ENCODE measurements at places on chromosomes 2 and 18. TPM values are rescaled to one million over a fixed set of nuclear protein-coding genes. Genes with fewer than 3 reads are reported as not detected.

DNA sequence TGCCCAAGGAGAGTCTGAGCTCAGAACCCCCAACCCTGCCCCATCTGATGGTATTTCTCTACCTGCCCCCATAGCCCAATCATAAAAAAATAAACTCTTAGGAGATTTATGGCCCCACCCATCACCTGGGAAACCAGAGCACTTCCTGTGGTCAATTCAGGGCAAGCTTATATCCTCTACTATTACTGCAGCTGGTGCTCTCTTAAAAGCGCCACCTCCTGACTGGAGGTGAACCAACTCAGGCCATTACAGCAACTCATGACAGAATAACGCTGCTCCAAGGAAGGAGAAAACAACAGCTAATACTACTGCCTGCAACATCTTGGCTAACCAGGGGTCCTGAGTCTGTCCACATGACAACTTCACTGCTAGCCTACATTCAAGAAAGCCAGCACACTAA is 195.7 kb downstream of the MTCL1 start:
- no peak for DNase-seq

- DNase-seq: no peak
Measured at GRCh38 chr2:205686056-205686782, 3.9 kb downstream of the NRP2 start.

DNA sequence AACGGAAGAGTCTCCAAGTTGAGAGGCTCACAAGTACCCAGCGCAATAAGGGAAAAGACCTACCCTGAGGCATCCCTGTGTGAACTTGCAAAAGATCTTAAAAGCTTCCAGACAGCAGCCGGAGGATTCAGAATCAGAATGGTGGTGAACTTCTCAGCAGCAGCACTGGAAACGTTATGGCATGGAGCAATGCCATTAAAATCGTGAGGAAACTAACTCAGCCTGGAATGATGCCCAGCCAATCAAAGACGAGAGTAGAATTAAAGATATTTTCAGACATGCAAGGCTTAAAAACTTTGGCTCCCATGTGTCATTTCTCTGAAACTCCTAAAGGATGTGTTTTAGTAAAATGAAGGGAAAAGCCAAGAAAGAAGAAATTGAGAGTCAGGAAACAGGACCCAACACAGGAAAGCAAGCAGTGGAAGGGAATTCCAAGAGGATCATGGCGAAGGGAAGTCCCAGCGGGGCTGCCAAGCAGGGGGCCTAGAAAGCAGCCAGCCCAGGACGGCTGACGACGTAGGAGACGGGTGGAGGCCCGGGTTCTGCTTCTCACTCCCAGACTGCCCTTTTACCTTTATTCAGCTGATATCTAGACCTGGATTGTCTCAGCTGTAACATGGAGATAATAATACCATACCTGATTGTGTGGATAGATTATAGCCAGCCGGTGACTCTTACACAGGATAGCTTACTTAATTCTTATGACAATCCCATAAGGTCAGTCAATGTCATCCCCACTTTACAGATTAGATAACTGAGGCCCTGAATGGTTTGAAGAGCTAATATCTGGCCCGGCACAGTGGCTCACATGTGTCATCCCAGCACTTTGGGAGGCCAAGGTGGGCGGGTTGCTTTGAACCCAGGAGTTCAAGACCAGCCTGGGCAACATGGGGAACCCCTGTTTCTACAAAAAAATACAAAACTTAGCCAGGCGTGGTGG is 92.8 kb downstream of the ASAP2 start:
- no peak for DNase-seq

DNA sequence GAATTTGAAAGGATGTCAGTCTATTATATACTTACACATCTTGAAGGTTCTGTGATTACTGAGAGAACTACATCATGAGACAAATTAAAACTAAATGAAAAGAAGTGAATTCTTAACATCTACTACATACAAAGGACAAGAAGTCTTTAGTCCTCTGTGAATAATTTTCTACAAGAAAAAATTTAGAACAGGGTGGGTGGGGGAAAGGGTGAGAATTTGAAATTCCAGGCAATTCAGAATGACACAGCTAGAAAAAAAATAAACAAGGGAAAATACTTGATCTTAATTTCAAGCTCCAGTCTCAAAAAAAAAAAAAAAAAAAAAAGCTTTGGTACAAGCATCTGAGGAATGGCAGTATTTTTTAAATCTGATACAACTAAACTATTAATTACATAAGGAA is 15.5 kb downstream of the CUL3 start:
- no peak for DNase-seq

GRCh38 chr18:56067214-56067894 is 479.4 kb upstream of the TCF4 start:
- peak; percentile 61 for DNase-seq

DNA sequence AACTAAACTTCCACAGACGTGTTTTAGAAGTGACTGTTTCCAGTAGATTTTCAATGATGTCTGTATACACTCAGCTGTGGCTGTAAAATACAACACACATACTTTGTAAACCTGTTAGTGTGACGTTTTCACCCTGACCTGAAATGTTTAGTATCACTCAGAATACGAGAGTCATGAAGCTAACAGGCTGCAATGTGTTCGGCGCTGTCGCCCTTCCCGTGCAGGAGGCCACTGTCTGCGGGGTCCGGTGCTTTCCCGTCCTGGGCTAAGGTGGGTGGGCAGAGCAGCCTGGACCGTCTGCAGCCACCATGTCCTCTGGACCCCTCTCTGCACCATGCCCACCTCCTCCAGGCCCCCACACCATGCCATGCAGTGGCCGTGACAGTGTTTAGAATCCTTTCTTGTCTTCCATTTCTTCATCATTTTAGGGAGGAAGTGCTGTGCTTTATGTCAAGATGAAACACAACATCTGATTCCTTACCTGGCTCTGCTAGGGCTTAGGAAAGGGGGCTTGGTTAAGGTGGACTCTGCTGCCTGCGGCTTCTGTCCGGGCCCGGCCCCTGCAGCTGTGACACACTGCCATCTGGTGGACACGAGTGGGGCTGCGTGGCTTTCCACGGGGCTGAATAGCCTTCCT is 53.8 kb upstream of the RBM44 start:
- peak; percentile 49 for DNase-seq

DNA sequence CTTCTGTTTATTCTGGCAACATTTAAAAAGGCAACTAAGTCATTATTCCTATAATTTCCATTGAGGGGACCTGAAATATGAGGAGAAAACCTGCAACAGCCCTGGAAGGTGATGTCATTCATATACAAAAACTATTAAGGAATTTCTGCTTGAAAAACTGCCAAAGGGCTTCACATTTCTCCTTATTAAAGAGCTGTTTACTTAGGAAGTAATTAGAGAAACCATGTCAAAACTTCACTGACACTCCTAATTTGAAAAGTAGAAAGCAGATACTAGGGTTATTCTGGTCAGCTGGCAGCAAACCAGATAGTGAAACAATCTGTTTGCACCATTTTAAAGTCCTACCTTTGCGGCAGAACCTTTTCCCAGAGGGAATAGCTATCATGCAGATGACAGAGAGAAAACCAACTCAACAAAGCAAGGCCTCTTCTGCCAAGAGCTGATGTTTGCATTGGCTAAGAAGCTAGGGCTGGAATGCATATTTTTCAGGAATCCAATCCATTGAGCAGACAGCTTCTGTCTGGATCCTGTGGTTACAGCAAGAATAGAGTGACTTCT is 592.2 kb upstream of the SYT4 start:
- DNase-seq: no peak

DNA sequence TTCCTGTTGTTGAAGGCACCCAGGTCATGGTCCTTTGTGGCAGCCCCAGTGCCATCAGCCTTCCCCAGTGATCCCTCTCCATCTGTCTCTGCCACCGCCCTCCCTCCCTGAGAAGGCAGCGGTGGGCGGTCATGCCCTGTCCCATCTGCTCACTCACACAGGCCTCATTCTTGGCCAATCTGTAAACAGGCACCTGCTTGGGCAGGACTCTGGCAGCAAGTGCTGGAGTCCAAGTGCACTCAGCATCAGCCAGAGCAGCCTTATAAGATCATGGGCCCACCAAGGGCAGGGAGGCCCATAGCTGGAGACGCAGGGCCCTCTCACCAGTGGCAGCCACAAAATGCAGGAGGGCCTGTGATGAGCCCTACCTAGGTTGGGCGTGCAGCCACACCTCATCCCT is 140.9 kb downstream of the TWIST2 start:
- no peak for DNase-seq

DNA sequence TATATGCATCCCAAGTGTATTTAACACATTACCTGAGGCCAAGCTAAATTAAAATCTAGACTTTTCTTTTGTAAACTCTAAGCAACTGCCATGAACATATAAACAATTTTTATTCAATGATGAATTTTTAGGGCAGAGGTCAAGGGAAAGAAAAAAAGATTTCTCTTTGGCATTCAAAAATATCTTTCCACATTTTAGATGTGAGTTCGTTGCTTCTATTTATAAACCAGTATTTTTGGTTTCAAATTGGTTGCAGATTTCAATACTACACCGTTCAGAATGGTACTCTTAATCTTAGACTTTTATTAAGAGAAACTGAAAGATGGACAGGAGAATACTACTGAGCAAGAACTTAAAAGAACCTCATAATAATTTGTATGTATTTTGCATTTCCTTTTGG is 293.6 kb upstream of the CCDC68 start:
- DNase-seq: no peak

GRCh38 chr2:88818381-88818780 is 126.9 kb downstream of the RPIA start:
- peak; percentile 59 for DNase-seq

GRCh38 chr2:241820625-241821384 is 11.8 kb downstream of the NEU4 start:
- no peak for DNase-seq

DNA sequence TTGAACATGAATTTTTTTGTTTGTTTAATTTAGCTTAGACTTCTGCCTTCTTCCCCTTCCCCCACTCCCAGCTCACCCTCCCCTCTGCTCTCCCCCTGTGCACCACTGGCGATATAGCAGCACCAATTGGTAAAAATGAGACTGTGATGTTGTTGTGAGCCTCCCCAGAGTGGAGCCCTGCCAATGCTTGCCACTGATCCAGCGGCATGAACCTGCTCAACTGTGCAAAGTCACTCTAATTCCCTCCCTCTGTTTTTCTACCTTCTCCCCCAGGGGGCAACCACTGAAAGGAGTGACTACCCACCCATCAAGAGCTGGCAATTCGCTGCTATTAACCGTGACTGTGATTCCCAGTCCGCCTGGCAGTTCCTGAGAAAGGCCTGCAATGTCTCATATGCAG is 30.2 kb downstream of the KLHL14 start:
- DNase-seq: no peak

GRCh38 chr2:3212984-3213383 is 164.6 kb downstream of the EIPR1 start:
- no peak for DNase-seq

Gene AQP4
- total RNA-seq: not detected

Gene IL1B
- 57.5 TPM for total RNA-seq

Gene YES1
- 69.1 TPM for total RNA-seq

Gene ANKRD44
- 11.3 TPM for total RNA-seq

Gene SLC9A4
- not detected for total RNA-seq

Gene ST8SIA3
- not detected for total RNA-seq

Gene CD207
- not detected for total RNA-seq

Gene LAMA3
- 2.9 TPM for total RNA-seq

Gene CNTNAP5
- not detected for total RNA-seq

All from RPMI7951 (cell line).